Retina (tissue), 1 donor: ENCODE measurements at places on chromosomes 11 and 22.

- DNase-seq = no peak
Measured at GRCh38 chr11:25775603-25776002, 556.3 kb upstream of the ANO3 start.

DNA sequence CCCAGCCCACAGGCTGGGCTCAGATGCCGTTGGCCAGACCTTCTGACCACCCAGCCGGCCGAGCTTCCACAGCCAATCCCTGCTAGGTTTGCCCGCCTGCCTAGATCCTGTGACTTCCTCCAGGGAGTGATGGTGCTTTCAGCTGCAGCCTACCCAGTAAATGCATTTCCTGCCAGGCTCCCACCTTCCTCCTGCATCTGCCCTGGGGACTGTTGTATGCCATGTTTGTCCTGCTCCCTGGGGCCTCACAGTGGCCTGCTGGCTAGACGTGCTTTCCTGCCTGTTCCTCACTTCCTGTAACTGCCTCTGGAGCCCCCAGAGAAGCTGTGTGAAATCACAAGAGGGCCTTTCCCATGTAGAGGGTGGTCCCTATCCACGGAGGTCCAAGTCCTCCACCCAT, 86.2 kb downstream of the GALNT18 start:
- DNase-seq = no peak

DNA sequence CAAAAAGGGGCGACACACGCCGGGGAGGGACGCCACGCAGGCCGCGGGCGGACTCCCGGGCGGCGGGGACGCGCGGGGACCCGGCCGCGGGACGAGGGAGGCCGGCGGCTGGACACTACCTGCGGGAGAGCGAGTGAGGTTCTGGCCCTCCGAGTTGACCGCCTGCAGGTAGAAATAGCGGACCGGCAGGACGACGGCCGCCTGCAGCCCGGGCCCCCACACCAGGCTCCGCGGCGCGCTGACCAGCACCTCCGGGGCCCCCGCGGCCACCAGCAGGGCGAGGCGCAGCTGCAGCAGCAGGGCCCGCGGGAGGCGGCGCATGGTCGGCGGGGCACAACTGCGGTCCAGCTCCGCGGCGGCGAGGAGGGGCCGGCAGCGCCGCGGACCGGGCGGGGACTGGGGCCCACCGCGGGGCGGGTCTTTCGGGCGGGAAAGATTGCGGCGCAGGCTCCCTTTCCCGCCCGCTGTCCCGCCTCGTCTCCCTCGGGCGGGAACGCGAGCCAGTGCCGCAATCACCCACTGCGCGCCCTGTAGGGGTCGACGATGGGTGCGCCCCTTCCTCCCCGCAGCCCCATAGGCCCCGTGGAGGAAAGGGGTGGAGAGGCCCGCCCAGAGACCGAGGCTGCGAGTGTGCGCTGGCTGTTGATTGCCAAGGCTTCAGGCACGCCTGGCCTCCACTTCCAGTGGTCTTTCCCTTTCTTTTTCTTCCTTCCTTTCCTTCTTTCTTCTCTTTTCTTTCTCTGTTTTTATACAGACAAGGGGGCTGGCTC, at the start of gene POGLUT3:
Gene POGLUT3 (minus strand): TSS at position 339 of the 770 bp plus-strand sequence. CDS start 18 bp downstream, at position 321.
- DNase-seq = peak; percentile 81

- DNase-seq = no peak
Measured at GRCh38 chr11:66687831-66688281, 10.2 kb upstream of the RBM4B start.

GRCh38 chr11:92758241-92758780, 211.1 kb upstream of the MTNR1B start:
- DNase-seq = no peak

GRCh38 chr22:36413022-36413775, 25.4 kb upstream of the MYH9 start:
- no peak for DNase-seq

GRCh38 chr22:38074181-38075104, 9.5 kb downstream of the SLC16A8 start:
- peak; percentile 55 for DNase-seq

- DNase-seq = no peak
Measured at GRCh38 chr11:133243832-133244231, 288.5 kb downstream of the OPCML start.

- DNase-seq = peak; percentile 94
Measured at GRCh38 chr11:65386307-65387140, at the start of gene FRMD8. FRMD8 (plus strand) TSS chr11:65386637; CDS start chr11:65387037, 400 bp downstream.

DNA sequence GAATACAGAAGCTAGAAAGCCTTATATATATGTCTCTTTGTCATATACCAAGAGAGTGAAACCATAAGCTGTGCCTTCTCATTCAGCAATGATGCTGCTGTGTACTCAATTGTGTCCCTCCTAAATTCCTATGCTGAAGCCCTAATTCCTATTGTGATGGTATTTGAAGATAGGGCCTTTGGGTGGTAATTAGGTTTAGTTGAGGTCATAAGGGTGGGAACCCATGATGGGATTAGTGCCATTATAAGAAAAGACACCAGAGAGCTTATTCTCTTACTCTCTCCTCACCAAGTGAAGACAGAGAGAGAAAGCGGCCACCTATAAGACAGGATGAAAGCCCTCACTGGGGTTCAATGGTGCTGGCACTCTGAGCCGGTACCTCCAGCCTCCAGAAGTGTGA, 1191.3 kb upstream of the TENM4 start:
- no peak for DNase-seq

- DNase-seq = peak; percentile 36
Measured at GRCh38 chr11:20156280-20156875, 3.9 kb downstream of the DBX1 start.

- DNase-seq = no peak
Measured at GRCh38 chr22:25661073-25661472, 80.9 kb upstream of the MYO18B start.

DNA sequence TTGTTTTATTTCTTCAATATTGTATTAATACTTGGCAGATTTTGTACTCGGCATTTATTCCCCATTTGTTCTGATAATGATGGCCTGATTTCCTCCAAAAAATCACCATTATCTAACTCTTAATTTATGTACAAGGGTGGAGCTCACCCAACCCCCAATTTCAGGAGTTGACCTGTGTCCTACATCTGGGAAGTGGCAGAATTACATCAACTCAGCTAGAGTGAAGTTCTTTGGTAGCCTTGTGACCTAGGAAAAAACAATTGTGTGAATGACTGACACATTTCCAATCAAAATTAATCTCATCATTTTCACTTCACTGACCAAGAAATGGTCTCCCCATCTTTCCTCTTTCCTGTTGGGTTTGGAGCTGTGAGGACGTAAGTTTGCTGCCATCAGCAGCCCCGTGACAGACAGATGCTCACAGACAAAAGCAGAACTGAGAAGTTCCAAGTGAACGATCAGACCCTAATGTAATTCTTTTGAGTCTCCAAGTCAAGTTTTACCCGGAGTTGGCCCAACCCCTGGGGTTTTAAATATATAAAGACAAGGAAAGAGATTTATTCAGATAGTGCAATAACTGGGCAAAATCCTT, 16.6 kb upstream of the MS4A6E start:
- peak; percentile 9 for DNase-seq

DNA sequence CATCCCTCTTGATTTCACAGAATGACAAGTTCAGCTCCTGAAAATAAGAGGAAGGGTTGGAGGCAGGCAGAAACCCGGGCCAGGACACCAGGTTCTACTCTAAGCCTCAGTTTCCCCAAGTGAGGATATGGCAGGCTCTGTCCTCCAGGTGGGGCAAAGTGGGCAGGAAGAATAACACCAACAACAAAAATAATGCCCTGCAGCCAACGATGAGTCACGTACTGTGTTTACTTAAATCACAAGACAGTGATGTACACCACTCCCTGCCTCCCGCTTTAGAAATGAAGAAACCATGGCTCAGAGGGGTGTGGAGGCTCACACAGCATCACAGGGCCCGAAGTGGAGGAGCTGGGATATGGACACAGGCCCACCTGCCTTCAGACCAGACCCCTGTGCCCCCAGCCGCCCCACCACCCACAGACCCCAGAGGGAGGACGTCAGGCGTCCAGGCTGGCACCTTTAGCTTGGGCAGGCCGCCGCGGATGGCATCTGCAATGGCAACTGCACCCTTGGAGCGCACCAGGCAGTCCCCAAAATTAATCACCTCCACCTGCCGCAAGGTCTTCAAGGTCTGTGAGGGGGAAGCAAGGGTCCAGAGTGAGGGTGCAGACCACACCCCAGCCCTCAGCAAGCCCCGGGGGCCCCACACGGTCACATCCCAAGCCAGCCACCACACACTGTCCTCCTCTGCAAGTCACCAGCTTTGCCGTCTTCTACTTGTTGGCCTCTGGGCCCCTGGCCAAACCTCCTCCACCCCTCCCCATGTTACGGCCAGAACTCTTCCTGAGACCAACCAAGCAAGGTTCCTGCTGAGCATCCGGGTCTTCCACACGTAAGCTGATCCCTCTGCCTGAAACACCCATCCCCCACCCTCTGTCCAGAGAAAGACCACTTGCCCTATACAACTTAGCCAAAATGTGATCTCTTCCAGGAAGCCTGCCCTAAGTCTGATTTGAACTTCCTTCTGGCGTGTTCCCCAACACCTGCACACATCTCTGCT, 15.8 kb upstream of the CHADL start:
- no peak for DNase-seq
